ENCODE measurements at places on chromosomes 3 and 15.

- no peak for DNase-seq
Measured at GRCh38 chr3:136817448-136817847, 1.5 kb upstream of the SLC35G2 start.

- DNase-seq, result no peak
Measured at GRCh38 chr3:170914690-170915089, 6.3 kb upstream of the EIF5A2 start.

DNA sequence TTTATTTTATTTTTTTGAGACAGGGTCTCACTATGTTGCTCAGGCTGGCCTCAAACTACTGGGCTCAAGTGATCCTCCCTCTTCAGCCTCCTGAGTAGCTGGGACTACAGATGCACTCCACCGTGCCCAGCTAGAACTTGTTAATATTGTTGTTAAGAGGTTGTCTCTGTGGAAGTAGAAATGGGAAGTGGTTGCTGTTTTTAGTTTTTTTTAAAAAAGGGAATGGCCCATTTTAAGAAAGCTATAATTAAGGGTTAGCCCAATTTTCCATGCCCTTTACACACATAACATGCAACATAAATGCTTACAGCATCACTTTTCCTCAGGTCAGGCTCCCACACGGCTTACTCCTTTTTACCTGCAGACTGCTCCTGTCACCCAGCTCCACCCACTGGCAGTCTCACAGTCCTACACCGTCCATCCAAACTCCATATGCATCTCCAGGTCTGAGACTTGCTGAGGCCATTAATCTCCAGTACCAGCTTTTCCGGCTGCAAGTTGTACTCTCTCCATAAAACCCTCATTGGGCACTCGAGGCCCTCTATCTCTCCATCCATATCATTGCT is 19.8 kb downstream of the MORC1 start:
- DNase-seq, result no peak

DNA sequence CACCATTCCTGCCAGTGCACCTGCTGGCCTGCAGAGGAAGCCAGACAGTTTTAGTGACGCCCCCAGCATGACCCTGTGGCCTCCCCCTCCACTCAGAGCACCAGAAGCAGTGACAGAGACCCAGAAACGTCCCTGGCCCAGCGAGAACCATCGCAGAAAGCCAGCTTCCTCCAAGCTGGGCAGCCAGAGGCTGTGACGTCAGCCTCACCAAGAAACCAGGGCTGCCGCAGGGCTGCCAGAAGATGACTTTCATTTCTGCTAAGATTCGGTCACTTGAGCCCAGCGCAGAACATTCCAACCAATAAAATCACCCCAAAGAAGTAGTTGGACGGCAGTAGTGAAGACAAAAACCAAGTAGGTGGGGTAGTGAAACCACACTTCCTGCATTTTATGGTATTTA is 29.6 kb upstream of the RPL32 start:
- no peak for DNase-seq

DNA sequence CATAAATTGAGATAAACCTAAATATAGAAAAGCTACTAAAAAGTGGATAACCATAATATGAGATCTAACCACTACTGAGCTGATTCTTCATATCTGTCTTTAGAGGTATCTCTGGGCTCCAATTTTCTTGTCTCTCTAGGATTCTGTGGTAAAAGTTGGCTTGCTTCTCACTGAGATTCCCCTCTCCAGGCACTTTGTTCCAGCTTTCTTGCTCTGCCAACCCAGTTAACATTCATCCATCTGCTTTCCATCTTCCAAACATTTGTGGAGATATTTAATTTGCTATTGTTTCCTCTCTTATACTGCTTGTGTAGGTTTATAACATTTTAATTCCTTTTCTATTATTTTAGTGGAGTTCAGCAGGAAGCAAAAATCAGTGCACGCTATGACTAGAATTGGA is 97.6 kb upstream of the LMCD1 start:
- no peak for DNase-seq

DNA sequence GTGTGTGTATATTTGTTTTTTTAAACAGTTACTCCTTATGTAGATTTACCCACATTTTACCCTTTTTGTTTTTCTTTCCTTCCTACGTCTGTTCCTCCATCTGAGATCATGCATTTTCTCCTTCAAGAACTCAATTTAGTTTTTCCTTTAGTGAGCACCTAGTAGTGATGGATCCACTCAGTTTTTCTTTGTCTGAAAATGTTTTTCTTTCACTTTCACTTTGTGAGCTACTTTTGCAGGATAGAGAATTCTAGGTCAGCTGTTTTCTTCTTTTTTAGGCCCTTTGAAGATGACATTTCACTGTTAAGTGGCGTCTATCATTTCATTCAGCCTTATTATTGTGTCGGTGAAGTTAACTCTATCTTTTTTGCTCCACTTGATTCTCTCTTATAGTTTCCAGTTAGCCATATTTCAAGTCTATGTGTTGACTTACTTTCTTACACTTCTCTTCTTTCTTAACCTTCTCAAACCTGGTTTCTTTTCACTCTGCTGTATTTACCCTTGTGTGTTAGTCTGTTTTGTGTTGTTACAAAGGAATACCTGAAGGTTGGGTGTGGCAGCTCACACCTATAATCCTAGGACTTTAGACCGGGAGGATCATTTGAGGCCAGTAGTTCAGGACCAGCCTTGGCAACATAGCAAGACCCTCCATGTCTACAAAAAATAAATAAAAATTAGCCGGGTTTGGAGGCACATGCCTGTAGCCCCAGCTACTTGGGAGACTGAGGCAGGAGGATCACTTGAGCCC is 55.8 kb downstream of the PRKCI start:
- DNase-seq, result no peak

GRCh38 chr3:101256511-101256910 is 63.9 kb downstream of the IMPG2 start:
- DNase-seq, result no peak

DNA sequence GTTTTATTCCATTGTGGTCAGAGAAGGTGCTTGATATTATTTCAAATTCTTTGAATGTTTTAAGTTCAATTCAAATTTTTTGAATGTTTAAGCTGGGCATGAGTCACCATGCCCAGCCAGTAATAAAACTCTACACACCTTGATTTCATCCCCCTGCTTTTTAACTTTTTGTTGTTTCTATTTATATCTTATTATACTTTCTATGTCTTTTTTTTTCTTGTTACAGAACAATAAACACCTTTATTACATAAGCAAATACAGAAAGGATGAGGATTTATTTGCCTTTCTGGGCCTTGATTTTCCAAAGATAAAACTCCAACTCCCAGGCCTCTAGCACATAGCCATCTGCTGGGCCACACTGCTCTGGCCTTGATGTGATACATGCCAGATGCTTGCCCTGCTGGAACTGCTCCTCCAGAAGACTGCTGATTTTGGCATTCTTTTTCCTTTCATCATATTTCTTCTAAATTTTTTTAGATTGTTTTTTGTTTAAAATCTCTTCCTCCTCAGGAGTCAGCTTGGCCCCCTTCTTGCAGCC is 14.0 kb downstream of the DNAH12 start:
- DNase-seq, result no peak

- no peak for DNase-seq
Measured at GRCh38 chr3:195438371-195438770, 4.4 kb downstream of the ACAP2 start.

DNA sequence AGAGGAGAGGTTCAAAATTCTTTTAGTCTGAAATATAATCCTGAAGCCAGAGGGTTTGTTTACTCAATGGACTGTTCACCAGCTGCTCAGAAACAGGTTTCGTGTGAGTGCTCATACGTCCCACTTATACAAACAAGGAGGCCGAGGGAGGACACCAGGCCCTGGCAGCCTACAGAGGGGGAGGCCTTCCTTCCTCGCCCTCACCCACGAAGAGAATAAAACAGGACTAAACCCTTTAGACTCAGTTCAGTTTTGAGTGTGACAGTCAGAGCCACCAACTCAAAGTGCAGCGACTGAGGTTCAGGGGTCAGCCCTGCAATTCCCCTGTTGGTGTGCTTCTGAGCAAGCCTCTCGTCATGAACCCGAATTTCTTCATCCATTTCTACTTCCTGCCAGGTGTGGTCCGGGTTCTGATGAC is 17.3 kb downstream of the FAM174B start:
- DNase-seq, result no peak

DNA sequence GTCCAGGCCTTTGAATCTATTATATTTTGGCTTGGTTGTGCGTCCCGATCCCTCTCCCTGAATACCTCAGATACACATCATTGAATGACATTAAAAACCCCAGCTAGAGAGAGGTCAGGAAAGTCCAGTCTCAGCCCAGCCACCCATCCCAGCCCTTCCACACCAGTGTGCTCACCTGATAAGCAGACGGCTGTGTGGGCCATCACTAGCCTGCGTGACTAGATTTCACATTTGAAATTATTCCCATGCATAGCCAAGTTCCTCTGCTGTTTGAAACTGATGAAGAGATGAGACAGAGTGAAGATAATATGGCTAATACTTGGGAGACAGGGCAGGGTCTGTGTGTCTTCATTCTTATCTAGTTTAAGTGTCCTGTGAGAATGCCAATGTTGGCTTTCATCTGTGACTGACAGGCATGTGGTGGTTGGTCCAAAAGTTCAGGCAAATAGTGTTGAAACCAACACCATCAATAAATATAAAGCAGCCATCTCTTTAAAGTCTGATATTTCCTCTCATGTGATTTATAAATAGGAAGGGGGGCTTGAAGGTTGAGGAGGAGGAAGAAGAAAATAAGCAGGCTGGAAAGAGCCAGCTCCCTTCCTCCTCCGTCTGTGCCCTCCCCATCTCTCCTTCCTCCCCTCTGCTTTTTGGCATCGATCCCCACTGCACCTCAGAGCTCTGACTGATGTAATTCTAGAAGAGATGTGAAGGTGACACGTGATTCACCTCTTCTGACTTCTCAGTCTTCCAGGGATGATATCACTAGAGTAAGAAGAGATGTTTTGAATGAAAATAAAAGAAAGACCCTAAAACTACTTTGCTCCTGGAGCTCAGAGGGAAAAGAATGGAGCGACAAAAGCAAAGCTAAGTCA is 5.1 kb downstream of the FAM43A start:
- DNase-seq, result no peak

DNA sequence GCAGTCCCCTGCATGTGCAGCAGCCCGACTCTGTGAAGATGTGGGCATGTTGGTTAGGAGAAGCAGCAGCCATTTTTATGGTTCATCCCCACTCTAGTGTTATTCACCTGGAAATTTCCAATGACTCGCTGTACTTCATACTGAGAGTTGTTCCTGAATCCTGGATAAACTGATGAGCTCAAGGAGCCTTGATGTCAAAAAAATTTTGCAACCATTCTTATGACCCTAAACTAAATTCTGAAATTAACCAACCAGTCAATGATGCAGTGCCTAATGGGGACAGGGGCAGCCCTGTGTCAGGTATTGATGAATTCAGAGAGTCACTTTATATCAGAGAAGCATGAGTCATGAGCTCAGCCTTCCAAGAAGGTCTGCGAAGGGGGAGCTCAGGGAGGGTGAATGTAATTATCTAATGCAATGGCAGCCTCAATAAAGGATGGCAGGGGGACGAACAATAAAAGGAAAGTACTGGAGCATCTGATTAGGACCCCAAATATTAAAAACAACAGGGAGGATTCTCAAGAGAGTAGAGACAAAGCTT is 108.4 kb upstream of the VEPH1 start:
- DNase-seq, result no peak

DNA sequence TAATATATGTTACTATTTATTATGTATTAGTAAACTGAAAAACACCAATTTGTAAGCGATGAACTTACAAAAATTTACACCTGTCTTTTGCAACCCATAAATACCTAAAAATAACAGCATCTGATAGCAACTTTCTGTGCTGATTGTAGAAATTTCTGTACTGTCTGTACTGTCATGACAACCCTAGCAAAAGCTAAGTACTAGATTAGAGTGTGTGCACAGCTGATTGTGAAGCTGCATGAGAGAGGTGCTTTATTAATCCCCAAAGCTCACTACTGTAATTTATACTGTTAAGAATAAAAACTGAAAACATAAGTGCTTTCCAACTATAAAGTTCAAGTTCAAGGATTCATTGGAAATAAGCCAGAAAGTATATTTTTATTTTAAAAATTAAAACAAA is 815 bp downstream of the BCL2A1 start:
- no peak for DNase-seq

DNA sequence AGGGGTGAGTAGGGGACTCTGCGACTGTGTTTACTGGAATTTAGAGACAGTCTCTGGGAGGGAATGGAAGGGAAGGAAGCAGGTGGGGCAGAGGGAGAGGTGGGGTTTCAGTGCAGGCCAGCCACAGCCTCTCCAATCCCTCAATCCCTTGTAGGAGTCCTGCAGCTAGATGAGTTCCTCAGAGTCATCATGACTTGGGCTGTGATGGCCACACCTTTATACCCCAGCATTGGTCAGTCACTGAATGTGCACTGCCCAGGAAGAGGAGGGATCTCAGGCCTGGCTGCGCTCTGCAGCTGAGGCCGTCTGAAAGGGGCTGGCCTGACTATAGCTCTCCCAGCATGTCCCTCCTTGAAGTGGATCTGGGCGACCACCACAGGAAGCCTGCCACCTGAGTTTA is 67.3 kb upstream of the GLCE start:
- DNase-seq, result no peak

DNA sequence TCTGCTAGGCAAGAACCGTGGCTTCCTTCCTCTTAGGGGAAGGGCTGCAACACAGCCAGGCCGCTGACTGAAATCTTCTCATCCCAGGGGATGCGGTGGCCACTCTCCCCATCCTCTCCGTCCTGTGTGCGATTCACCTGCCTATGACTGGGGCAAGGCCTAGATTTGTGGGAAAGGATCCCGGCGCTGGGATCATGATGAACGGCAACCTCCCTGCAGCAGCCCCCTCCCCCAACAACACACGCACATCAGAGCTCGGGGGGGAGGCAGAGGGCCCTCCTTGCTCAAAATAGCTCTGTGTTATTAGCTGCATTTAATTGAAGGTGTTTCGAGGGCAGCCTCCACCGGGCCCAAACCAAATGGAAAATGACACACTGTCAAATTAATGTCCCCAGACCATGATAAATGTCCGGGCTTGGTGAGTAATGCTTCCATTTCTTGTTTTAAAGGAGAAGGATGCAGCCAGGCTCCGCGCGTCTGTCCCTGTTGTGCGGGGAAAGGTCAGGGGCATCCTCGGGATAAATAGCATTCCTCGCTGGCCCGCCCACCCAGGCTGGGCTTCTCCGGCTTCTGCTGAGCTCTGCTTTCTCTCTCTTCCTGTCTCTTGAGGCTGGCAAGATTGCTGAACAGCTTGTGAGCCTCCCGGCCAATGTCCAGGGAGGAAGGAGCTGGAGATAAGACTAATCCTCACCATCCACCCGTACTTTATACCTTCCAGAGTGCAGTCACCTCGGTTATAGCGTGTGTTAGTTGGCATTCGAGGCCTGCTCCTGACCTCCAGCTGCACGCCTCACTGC is 56.4 kb upstream of the TLE3 start:
- DNase-seq, result no peak

DNA sequence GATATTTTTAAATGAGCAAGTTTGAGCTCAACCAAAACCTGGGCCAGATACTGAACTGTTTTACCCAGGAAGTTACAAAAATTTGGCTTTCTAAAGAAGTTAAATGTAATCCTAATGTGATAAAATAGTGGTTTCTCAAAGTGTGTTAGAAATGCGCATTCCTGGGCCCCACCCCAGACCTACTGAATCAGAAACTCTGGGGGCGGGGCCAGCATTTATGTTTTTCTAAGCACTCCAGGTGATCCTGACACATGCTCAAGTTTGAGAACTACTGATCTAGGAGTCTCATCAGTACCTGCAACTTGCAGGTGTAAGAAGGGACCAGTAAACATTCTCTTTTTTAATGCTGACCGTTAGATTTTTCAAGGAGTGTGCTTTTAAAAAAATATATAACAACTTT is 190.6 kb downstream of the VPS13C start:
- no peak for DNase-seq

GRCh38 chr3:156551746-156552145 is 3.2 kb downstream of the SSR3 start:
- no peak for DNase-seq
